ENCODE measurements at places on chromosomes 2 and 18.

DNA sequence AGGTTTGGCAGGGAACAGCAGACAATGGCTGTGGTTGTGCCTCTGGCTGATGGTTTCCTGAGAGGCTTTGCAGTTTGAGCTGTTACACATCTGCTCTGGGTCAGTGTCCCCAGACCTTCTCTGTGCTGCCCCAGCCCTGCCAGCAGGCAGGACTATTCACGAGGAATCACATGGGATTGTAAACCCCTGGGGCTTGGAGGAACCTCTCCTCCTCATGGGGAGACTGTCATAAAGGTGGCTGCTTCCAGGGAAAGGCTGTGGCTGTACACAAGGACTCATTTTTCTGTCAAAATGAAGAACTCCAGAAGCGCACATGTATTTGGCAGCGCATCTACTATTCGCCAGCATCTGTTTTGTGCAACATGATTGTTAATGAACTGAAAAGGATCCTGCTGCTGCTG, 142.6 kb upstream of the CYP1B1 start:
- DNase-seq: no peak

- DNase-seq: no peak
Observed at GRCh38 chr2:201242571-201243277, 17.6 kb upstream of the CASP8 start.

DNA sequence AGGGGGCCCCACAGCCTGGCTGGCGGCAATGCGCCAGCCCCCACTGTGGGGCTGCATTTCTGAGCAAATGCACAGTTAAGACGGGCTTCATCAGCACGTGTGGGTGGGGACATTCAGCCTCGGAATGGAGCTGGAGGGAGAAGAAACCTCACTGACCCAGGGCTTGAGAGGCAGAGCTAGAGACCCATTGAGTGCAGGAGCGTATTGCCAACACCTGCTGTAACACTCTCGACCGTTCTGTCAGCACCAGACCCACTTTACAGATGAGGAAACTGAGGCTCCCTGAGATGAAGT, 200.9 kb upstream of the RAB6C start:
- no peak for DNase-seq

GRCh38 chr18:45336448-45336847, 278.8 kb upstream of the SLC14A2 start:
- DNase-seq: no peak

DNA sequence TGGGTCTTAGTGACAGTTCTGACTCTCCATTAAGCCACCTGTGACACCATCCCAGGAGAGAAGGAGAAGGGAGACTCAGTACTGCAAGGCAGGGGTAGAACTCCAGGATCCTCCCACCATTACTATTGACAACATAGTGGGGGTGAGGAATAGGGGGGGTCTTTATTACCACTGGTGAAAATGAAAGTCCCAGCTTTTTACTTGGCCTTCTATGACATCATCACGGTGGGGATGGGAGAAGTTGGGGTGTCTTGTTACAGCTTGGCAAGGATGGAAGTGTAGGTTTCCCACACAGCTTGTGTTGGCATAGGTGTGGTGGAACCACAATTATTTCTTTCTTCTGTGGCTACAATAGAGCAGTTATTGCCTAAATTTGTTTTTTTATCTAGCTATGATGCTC, 203.9 kb upstream of the DTNA start:
- DNase-seq: no peak

DNA sequence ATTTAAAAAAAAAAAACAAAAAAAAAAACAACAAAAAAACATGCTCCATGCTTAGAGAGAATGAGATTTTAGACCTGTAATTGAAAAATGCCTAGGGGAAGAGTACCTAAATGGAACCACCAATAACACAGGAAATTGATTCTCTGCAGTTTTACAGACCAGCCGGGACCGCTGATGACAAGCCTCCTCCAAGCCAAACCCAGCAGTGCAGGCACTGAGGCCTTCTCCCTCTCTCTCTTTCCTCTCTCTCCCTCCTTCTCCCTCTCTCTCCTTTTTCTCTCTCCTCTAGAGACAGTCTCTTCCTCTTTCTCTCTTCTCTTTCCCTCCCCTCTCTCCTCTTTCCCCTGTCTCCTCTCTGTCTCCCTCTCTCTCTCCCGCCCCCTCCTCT, 228.8 kb upstream of the COPS8 start:
- DNase-seq: no peak

DNA sequence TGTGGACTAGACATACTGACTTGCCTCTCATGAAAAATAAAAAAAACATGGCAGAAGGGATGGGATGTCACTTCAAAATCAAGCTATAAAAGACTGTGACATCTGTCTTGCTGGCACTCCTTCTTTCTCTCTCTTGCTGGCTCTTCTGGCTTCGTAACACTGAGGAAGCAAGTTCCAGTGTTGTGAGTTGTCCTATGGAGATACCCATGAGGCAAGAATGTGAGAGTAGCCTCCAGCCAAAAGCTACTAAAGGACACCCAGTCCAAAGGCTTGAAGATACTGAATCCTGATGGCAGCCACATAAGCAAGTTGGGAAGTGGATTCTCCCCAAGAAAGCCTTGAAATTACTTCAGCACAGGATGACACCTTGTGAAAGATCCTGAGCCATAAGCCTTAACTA, 376.1 kb upstream of the TMEFF2 start:
- DNase-seq: no peak

DNA sequence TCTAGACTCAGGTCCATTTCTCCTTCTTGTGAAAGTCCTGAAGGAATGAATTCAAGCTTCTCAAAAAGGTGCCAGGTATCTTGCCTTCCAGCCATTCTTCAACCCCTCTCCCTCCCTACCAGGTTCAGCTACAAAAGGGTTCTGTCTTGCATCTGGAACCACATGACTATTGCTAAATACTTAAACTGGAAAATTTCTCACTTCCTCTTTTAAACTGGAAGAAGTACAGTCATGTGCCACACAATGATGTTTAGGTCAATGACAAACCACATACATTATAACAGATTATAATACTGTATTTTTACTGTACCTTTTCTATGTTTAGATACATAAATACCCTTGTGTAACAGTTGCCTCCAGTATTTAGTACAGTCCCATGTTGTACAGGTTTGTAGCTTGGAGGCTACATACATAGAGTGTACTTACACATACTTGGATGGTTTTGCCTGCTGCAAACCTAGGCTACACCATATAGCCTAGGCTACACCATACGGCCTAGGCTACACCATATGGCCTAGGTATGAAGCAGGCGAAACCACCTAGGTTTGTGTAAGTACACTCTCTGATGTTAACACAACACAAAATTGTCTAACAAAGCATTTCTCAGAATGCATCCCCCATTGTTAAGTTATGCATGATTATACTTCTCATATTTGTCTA, 142.0 kb upstream of the DNMT3A start:
- DNase-seq: no peak

- no peak for DNase-seq
Observed at GRCh38 chr18:5424903-5425664, 118.7 kb downstream of the EPB41L3 start.

DNA sequence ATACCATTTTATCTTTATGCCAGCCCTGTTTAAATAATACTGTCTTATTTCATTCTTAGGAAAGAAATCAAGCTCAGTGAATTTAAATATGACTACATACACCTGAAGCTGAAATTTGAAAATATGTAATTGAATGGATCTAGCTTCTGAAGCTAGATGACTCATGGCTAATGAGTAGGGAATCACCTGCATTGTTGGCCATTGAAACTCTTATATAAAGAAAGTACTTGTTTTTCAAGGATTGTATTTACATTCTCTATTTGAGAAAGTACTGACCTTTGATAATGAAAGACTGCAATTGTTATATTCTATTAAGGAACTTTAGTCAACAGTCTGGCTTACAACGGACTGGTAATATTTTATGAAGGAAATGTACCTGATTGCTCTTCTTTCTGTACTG, 346.7 kb upstream of the LRATD1 start:
- DNase-seq: no peak

- no peak for DNase-seq
Observed at GRCh38 chr2:137968477-137969417, 4.5 kb downstream of the HNMT start.
